ENCODE measurements at places on chromosomes 4 and X.

DNA sequence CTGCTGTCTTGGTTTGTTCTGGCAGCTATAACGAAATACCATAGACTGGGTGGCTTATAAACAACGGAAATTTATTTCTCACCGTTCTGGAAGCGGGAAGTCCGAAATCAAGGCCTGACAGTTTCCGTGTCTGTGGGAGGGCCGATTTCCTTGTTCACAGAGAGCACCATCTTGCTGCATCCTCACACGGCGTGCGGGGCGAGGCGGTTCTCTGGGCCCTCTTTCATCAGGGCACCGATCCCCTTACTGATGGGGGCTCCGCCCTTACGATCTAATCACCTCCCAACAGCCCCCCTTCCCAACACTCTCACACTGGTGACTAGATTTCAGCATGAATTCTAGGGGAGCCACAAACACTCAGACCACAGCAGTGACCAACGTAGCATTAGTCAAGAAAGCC, 578.3 kb upstream of the FAT1 start:
- no peak for DNase-seq

GRCh38 chrX:10175319-10175871, 18.6 kb downstream of the CLCN4 start:
- no peak for DNase-seq

GRCh38 chrX:83934220-83934619, 73.3 kb downstream of the CYLC1 start:
- DNase-seq = no peak

DNA sequence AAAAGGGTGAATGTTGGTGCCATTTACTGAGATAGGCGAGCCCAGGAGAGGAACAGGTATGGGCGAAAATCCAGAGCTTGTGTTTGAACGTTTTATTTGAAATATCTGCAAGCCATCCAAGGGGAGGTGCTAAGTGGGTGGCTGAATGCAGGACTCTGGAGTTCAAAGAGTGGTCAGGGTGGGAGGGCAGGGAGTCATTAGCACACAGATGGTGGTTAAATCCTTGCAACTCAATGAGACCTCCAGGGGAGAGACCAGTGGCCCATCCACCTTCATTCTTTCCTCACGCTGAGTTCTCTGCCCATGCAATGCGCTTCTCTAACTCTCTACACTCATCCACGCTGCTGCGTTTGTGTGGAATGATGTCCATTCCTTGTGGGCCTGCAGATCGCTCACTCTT, 101.1 kb downstream of the VCX3B start:
- DNase-seq = no peak

- DNase-seq = no peak
These were observed 28.9 kb downstream of the TMPRSS11E start for GRCh38 chr4:68476191-68476590.

DNA sequence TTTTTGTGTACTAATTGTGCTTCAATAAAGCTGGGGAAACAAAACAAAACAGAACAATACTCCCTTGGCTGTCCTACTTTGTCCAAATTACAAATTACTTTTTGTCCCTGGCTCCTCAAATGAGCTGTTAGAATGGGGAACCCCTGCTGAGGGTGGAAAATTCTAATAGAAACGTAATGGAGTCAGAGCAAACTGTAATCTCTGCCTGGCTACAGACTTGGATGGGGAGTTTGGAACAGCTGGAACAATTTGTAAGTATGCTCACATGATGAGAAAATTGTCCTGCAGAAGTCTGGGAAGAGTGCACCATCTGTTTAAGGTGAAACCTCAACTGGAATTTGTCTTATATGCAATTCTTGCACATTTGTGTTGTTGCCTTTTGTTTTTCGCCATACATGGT, 364.4 kb upstream of the CLNK start:
- no peak for DNase-seq

DNA sequence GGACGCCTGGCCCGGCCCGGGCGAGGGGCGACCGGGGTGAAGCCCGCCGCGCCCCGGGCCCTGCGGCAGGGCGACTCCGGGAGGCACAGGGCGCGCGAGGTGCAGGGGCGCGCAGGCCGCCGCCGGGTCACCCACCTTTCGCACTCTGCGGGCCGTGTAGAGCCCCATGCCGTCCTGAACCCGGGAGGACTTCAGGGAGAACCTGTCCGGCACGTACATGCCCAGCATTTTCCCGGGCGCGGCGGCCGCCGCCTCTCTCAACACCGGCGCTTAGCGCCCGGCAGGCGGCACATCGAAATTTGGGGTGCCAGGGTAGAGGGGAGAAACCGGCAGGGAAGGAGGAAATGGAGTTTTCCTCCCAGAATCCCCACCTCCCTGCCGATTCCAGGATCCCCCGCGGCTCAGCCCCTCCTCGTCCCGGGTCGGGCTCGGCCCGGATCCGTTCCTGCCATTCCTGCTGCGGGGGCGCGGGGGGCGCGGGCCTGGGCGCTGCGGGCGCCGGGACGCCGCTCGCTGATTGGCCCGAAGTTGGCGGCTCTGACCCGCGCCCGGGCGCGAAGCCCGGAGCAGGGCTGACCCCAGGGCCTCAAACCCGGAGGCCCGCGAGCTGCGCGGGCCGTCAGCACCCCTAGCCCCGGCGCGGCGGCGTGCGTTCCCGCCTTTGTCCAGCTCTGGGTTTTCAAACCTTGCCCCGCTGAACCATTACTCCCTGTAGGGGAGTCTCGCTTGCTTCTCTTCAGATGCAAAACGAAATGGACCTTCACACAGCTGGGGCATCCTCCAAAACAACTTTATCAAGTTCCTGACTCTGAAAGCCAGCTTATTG, at the start of gene PRDM5:
PRDM5 (minus strand) TSS at position 346 of the 826 bp plus-strand sequence; CDS start at position 228, 118 bp downstream.
- DNase-seq = peak; percentile 11

- no peak for DNase-seq
These were observed 205.6 kb upstream of the S100G start for GRCh38 chrX:16444353-16444752.

DNA sequence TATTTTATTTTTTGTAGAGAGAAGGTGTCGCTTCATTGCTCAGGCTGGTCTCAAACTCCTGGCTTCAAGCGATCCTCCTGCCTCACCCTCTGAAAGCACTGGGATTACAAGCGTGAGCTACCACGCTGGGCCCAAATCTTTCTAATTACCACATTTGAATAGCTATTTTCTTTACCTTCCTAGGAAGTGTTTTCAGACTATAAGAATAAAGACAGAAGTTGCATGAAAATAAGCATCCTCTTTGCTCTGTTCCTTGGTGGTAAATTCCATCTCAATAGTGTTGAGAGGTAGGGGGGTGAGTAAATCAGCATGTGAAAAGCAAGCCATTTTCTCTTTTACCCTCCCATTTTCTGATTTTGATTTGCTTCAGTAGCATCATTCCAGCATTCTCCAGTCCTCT, 122.4 kb downstream of the LARP7 start:
- no peak for DNase-seq

GRCh38 chrX:112784692-112785091, 55.9 kb downstream of the AMOT start:
- DNase-seq = no peak

DNA sequence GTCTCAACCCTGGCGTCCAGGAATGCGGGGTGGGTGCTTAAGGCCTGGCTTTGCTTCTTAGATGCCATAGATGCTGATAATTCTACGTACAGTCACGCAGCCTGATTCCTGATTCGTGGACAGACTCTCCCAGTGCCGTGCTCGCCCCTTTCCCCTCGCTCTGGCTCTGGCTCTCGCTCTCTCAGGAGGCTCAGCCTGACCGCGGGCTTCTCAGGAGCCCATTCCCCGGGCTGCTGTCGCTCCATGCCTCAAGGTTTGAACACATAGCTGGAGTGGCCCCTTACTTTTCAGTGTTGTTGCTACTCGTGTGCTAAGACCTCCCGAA, 59.2 kb upstream of the ZC4H2 start:
- DNase-seq = no peak

- DNase-seq = no peak
These were observed 292.8 kb upstream of the BOD1L1 start for GRCh38 chr4:13920111-13920875.

GRCh38 chr4:3491681-3492405, 28.7 kb downstream of the DOK7 start:
- no peak for DNase-seq
